Left renal cortex interstitium (tissue), 4 donors: ENCODE measurements at places on chromosomes 16 and 17.

DNA sequence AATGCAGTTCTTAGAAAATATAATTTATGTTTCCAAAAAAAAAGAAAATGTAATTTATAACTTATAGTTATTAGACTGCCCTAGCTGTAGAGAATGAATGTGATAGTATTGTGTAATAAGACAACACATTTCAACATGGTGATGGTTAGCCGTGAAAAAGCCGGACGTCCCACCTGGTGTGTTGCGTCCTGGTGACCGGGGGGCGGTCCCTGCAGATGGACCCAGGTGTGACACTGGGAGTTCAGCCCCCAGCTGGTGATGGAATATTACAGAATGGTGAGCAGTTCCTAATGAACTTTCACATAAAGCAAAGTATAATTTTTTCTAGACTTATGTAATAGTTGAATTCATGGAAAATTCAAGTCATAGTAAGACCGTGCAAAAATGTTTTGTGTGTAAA lies 132.8 kb downstream of the LAT start:
- DNase-seq, result no peak

DNA sequence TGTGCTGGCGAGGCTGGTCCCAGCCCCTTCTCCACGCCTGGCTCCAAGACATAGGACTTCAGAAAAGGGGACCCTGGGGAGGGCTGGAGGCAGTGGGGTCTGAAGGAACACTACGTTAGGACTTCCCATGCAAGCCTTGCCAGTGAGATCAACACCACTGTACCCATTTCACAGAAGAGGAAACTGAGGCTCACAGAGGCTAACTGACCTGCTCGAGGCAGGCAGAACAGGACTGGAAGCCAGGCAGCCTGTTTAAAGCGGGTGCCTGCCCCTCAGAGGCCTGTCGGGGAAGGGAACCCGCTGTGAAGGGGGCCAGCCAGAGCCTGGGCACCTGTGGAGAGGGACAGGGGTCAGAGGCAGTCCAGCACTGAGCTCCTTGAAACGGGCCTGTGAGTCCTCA lies 32.3 kb downstream of the PEMT start:
- DNase-seq, result no peak

GRCh38 chr17:32849879-32850278 lies 27.0 kb downstream of the MYO1D start:
- DNase-seq, result no peak

DNA sequence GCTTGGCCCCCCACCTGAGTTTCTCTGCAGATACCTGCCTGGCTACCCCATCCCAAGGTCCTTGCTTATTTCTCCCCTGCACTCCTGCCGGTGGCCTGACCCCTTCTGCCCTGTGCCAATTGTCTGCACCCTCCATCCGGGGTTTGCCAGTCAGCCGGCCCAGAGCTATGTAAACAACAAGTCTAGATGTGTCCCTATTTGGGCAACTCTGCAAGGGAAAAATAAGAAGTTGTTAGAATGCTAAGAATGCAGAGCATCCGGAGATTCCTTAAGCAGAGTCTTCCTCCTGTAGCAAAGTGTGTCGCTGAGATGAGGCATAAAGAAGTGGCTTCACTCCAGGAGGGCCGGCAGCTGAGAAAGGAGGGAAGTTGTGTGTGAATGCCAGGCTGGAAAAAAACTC lies 46.6 kb downstream of the RGS9 start:
- no peak for DNase-seq

DNA sequence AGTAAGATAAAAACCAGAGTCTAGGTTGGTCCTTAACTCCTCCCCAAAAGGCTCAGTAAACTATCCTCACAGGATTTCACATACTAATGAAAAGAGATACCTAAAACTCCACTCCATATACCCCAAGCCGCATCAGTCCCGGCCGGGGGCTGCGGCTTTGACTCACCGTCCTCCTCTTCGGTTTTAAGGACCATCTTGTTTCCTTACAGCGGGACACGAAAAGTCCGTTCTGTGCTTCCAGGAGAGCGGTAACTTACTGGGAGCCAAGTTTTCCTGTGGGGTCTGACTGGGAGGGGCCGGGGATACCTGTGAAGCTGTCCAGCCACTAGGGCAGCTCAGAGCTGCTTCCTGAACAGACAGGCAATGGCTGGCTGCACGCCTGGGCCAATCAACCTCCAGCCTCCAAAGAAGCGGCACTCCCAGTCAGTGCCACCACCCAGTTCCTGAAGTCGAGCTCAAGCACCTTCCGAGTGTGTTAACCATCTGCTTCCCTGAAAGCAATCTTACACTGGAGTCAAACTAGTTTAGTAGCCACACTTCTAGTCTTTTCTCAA lies 45.5 kb downstream of the CYTH1 start:
- no peak for DNase-seq

DNA sequence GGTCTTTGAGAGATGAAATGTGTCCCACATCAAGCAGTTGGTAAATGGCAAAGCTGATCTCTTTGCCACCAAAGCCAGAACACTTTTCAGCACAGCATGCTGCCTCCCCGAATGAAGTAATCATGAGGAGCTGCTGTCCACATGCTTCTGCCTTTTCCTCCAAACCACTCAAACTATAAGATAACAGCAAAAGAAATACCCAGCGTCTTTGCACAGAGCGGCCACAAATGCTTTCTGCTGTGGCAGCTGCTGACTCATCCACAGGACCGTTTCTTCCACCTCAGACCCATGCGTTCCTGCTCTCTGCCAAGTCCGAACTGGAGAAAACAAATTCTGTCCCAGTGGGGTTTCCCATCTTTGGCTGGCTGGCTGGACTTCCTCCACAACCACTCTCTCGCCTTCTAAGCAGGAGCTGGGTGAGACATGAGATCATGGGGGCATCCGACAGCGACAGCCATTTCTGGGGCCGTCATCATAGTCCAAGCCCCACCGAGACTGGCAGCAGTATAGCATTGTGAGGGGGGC lies 27.1 kb downstream of the TBC1D3B start:
- DNase-seq, result no peak

DNA sequence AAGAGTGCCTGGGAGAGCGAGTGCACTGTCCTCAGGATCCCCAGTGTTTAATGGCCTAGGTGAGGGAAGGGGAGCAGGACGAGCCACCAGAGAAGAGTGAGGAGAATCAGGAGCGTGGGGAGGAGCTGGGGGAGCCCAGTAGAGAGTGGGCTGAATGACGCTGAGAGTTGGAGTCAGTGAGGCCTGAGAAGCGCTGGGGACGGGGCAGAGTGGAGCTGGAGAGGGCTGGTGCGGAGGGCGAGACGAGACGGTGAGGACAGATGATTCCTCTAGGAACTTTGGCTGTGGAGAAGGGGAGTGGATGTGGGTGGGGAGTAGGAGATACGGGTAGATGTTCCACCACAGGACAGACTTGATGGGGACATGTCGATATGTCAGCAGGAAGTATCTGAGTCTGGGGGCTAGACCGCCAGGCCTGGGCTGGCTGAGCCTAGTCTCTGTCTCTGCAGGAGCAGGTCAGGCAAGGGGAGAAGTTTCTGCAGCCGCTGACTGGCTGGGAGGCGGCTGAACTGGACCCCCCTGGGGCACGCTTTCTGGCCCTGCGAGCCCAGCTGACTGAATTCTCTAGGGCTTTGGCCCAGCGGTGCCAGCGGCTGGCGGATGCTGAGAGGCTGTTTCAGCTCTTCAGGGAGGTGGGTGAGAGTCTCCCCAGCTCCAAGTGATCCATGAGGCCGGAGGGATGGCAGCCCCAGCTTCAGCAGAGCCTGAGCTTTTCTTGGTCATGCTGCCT lies 4.7 kb downstream of the PLEKHG4 start:
- DNase-seq, result no peak

- DNase-seq, result no peak
Observed at GRCh38 chr17:81058263-81058871, 23.4 kb downstream of the BAIAP2 start.
